ENCODE measurements at places on chromosomes 11 and 22. TPM values are rescaled to one million over a fixed set of nuclear protein-coding genes. Genes with fewer than 3 reads are reported as not detected.
A peak's percentile ranks its signal among the peaks of the same experiment; 100 is the strongest.

Gene CARNS1
- total RNA-seq: 3.8 TPM

Gene OR52A5
- not detected for total RNA-seq

Gene POTEH
- total RNA-seq: not detected

Gene MPZL2
- 56.5 TPM for total RNA-seq

Gene VPREB1
- not detected for total RNA-seq

DNA sequence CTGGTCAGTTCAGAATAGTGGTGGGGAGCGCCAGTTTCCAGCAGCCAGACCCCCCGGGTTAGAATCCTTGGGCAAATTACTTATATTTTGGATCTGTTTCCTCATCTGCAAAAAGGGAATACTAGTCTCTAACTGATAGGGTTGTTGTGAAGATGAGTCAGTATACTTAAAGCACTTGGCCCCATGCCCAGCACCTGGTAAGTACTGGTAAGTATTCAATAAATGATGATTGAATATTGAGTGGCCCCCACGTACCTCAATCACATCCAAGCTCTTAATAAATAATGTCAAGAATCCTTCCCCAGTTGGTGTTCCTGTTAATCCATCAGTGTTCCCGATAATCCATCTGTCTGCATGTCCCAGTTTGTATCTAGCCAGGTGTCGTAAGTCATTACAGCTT is 12.1 kb downstream of the ACP2 start:
- no peak for DNase-seq

DNA sequence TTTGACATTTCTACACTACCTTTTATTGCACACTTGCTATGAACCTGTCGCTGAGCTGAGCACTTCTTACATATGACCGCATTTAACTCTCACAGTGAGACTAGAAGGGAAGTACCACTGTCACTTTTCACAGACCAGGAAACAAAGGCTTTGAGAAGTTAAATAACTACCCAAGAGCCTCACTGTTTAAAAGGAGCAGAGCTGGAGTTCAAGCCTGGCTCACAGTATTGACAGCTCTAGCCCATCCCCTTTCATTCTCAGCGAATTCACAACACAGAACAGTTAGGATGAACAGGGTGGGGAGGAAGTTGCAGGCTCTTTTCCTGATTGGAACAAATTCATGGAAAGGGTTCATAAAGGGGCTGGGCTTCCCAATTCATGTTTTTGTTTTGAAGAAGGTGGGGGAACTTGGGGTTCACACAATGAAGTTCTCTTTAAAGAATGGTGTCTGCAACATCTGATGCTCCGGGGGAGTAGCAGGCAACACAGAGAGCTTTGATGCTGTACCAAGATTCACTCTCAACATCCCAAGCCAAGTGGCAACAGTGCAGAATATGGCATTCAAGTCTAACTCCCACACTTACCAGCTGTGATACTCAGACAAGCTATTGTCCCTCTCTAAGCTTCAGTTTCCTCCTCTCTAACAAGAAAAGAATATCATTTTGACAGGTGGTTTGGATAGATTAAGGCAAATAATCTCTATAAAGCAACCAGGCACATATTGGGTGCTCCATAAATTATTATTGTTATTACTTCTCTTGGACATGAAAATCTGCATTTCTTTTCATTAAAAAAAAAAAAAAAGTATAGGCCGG is 17.2 kb downstream of the SCGB1A1 start:
- peak; percentile 19 for DNase-seq

DNA sequence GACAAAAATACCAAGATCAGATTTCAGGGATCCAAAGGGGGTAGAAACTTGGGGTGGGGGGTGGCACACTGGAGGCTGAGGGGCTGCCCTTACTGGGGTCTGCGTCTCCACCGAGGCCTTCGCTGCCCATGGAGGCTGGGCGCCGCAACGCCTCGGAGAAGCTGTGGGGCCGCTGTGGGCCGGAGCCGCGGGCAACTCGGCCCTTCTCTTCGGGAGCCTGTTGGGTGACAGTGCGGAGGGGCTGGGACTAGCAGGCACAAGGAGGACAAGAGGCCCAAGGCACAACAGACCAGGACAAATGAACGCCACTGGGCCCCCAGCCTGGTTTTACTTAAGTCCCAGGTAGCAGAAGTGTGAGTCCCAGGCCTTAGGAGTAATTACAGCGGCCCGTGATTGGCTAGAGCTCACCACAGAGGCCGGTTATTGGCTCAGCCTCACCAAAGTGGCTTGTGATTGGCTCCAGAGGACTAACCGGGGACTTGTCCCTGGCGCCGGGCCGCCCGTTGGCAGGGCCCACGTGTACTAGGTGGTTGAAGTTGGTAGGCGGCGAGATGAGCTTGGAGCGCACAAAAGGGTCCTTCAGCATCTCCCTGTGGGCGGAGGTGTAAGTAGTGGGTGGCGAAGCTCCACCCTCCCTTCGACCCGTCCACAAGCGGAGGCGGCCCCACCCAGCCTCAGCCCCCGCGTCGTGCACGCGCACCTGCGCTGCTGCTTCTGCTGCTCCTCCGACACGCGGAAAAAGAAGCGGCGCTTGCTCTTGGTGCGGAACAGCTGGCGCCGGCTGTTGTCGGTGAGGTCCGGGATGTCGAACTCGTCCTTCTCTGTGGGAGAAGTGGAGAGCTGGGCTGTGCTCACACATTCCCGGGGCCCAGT is 16.5 kb upstream of the MEN1 start:
- no peak for DNase-seq

DNA sequence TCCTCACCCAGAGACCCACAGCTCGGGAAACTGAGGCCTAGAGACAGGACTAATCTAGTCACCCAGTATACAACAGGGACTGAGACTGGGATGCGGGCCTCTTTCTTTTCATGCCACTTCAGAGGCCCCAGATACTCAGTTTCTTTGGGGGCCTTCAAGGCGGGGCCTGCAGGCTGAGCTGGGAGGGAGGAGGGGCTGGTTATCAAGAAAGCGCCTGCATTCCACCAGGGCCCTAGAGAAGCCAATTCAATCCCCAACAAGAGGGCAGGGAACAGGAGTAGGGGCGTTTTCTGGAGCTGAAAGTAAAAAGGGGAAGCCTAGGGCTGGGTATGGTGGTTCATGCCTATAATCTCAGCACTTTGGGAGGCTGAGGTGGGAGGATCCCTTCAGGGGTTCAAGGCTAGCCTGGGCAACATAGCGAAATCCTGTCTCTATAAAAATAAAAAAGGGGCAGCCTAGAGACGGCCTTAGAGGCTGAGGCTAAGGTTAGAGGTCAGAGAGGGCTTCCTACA is 1.6 kb downstream of the ATG2A start:
- DNase-seq: no peak

DNA sequence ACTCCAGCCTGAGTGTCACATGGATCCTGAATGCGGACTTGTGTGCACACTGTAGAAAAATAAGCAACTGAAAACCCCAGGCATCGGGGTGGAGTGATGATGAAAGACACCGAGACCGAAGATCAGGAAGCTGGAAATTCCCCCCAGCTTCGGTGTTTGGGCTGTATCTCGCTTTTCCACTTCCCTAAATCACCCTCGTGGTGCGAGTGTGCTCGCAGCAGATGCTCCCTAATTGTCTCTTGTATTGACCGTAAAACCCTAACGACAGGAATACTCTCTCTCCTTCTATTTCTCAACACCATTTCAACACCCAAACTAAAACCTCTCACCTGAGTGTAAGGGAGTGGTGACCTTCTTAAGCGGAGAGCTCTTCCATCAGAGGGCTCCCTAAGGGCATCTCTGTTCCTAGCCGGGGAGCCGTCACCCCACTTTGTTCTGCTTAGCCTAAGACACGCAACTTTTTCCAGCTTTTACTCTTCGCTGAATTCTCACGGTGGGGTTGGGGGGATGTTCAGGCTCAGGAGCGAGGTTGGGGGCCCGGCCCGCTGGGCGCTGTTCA is 635 bp upstream of the GRK3 start:
- DNase-seq: no peak

DNA sequence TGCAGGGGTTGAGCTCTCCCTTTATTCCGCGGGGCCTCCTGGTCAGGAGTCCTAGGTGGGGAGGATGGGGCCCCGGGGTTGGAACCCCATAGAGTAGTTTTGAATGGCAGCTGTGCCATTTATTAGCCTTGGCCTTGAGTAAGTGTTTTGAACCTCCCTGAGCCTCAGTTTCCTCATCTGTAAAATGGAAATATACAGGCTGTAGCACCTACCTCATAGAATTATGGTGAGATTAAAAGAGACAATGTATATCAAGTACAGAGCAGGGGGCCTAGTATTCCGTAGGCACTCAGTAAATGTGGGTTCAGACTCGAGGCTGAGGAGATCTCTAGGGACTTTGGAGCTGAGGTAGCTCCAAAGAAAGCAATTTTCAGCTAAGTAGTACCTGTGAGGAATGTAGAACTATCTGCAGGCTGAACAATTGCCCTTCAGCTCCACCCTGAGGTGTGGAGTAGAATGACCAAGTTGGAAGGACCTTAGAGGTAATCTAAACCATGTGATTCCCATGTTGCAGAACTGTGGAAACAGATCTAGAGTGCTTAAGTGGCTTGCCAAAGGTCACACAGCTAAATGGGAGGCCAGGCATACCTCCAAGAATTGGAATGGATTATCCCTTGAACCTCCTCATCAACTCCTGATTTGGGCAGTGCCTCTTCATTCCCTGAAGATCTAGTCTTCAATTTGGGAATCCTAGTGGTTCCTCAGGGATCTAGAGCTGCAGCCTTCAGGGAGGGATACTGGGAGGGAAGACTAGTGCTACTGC is 682 bp downstream of the PGAP2 start:
- no peak for DNase-seq

DNA sequence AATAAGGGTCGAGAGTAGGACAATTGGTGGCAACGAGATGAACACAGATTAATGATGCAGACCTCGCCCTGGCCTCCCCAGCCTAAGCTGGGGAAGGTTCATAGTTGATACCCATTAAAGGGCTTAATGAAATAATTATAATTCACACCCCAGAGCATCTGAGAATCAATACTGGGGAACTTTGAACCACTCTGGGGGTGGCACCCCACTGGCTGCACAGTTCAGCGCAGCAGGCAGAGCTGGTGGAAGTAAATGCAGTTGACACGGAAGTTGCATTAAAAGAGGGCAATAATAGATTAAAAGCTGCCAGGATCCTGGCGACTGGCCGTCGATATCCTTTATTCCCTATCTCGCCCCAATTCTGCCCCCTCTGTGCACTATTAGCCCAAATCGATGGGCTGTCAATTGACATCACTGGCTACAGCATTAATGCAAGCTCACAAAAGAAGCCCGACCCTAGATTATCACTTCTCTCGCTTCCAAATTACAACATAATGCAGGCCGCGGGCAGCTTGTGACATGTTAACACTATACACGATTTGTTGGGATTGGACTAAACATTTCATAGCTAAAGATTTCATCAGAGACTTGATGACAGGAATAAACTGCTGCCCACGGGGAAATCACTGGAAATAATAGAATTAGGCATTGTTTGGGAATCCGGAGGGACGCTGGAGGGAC is 14.5 kb downstream of the HSPA8 start:
- no peak for DNase-seq

- DNase-seq: no peak
Measured at GRCh38 chr11:73087730-73088129, 54.4 kb downstream of the FCHSD2 start.

- DNase-seq: no peak
Measured at GRCh38 chr11:124869331-124869730, 4.1 kb downstream of the ROBO3 start.

DNA sequence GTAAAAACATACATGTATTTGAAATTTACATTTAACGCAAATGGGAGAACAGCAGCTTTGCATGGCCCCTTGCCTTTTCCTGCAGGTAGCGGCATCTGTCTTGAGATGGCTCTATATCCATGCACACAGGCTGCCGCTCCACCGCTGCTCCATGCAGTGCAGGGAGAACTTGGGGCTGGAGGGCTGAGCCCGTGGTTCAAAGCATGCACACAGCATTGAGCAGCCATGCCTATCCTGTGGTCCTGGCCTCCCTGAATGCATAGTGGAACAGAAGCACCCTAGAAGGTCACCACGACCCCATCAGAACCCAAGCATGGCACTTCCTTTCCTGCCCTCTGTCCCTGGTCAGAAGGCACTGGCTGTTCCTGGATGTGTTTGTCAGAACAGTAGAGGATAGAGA is 35.0 kb upstream of the TP53I11 start:
- DNase-seq: no peak

Data from skin of body (tissue), 3 donors.